ENCODE measurements at places on chromosomes 11 and 22.

DNA sequence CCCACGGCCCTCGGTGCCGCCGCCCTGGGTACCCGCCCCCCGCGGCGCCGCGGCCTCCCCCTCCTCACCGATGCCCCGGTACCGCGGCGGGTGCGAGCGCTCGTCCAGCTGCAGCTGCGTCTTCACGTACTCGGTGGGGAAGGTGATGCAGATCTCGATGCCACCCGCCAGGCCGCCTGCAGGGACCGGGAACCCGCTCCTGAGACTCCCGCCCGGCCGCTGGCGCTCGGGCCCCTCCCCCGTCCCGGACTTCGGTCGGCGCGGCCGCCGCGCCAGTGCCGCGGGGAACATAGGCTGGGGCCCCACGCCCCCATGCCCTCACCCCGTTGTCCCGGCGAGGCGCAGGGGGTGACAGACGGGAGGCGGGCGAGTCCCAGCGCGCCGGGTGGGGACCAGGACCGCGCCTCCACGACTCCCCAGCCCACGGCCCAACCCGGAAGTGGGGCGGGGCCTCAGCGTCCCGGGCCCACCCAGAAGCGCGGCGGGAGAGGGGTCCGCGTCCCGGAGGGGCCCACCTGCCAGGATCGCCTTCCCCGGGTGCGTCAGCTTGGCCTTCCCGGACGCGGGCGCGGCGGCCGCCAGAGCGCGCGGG is 375 bp downstream of the SLC25A1 start:
- DNase-seq = no peak

- no peak for DNase-seq
Observed at GRCh38 chr11:17840101-17840548, 105.5 kb downstream of the KCNC1 start.

DNA sequence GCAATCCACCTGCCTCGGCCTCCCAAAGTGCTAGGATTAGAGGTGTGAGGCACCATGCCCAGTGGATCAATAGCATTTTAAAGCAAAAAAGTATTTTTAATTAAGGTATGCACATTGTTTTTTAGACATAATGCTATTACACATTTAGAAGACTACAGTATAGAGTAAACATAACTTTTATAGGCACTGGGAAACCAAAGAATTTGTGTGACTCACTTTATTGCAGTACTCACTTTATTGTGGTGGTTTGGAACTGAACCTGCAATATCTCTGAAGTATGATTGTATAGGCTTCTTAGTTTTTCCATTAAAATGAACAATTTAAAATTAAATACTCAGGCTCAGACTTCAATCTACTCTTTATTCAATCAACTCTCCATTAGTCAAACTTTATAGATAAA is 17.5 kb upstream of the CD3E start:
- no peak for DNase-seq

DNA sequence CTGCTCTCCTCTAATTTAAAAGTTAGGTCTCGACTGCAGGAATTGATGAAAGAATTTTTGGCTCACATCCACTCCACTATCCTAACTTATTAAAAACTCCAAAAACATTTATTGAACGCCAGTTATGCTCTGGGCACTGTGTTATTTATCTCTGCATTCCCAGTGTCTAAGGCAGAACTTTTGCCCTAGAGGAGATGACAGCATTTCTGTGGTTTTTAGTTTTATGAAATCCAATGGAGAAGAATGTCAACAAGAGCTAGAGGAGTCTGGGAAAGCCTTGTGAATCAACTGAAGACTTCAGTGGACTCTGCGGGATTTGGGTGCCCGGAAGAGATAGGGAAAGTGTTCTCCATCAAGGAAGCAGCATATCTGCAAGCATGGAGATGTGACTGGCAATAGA is 217.0 kb upstream of the PGR start:
- no peak for DNase-seq

DNA sequence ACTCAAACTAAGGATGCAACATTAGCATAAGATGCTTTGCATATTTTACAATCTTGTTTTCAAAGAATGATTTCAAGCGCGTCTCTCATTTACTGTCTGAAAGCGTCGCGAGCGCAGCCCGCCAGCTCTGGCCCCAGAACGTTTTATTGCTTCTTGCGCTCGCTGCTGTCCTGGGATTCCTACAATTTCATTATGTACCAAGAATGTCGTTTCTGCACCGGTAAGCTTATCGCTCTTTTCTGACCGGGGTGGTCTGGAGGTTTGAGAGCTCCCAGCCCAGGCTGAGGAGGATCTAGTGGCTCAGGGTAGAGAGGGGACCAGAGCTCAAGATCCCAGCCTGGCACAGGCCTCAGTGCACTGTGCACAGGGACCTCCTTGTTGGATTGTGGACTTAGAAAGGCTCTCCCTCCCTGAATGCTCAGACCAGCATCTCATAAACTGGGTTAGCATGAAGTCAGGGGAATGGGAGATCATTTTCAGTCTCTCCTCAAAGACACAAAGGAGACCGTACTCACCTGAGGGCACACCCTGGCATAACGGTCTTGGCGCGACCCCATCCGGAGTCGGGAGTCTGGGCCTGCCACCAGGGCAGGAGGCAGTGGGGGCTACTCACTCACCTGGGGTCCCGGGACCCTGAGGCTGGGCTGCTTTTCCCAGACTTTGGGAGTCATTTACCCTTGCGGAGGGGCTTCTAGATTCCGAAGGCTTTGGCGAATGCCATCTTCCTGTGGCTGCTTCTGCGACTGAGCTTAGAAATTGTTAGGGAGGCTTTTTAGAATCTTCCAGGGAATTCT is 817.4 kb downstream of the BRD1 start:
- peak; percentile 51 for DNase-seq

DNA sequence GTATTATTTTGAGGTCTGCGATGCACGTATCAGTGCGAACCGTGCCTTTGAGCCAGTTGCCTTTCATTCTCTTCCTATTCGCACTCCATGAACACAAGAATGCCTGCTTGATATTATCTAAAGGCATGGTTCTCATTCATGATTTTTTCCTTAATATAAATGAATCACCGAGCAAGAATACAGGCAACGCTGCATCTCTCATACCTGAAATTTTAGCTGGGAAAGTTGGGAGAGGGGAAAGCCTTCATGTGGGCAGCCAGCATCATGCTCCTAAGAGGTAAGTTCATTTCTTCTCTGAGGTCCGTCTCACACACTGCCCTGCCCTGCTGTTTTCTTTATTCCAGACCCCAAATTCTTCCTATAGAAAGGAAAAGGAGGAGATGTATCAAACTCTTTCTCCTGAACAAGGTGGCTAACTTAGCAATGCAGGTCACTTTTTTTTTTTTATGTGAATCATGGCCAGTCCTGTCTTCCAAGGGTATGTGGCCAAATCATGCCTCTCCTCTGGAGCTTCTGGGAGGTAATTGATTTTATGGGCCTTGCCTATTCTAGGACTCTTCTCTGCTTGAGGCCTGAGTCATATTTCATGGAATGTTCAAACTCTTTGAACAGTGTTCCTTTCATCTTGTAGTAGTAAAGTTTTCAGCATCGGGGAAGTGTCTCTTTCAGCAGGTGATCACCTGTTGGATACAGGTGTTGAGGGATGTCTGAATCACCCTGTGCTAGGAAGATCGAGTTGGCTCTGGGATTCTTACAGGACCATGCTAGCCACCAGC is 3.2 kb downstream of the GLB1L2 start:
- no peak for DNase-seq

DNA sequence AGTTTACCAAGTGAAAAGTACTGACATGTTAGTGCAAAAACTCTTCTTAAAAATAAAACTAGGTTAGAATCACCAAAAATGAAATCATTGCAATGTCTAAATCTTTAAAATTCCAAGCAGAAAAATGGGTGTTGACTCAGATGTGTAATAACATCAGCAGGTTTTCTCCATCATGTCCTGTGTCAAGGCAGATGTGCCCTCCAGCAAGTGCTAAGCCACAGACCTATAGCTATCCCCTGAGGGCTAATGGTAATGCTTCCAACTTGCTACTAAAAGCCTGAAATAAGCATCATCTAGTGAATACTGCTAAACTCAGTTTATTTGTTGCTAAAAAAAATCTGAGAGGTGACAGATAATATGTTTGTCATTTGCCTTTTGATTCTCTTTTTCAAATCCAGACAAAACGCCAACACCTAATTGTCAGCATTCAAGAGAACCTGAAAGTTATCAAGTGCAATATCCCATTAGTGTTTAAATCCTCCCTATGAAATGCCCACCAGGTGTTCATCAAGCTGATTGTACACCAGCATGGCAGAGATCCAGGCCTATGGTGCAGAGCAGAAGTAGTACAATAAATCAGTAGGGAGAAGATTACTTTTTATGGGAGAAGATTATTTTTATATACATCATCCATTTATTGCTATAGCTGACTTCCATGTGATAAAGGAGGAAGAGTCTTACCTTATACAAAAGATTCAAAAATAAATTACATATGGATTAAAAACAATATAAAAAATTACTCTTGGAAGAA is 55.1 kb upstream of the SYT9 start:
- no peak for DNase-seq

DNA sequence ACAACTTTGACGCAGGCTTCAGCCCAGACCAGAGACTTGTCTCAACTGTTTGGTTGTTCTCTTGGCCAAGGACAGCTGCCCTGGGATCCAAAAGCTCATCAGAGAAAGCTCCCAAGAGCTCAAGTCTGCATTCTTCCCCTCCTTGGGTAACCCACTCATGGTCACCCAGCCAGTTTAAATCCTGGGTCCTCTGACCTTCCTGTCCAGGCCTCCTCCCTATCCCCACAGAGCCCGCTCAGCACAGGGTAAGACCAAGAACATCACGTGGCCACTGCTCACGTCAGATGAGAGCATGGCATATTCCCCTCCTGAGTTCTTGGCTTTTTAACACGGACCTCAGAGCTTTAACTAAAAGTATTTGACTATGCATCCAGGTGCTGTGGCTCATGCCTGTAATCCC is 25.8 kb downstream of the TSKU start:
- DNase-seq = peak; percentile 67

GRCh38 chr11:86803136-86804045 is 3.0 kb downstream of the PRSS23 start:
- no peak for DNase-seq
